NB4 (cell line): ENCODE measurements at places on chromosomes 16 and 17.

DNA sequence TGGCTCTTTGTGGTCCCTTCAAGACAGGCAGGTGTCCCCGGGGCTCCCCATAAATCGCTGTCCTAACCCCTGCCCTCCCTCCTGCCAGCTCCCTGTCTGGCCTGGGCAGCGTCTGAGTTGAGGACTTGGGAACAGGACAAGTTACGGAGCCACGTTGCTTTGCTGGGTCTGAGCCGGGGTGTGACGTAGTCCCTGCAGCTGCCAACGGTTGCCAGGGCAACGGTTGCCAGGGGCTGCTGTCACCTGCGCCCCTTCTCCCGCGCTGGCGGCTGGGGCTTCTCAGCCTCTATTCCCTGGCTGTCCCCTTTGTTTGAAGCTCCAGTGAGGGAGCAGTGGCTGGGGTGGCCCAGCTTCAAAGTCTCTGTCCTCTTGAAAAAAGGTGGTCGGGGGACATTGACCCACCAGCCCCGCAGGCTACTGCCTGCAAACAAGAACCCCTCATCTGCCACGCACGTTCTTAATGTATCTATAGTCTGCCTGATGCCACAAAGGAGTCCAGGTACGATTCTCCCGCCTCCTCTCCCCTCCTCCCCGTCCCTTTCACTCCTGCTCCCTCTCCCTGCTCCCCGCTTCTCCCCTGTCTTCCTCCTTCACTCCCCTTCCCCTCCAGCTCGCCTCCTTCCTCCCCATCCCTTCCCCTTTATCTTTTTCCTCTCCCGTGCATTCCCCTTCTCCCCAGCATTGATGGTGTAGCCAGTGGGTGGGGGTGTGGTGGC is 10.9 kb downstream of the ADGRG1 start:
- no peak for DNase-seq

DNA sequence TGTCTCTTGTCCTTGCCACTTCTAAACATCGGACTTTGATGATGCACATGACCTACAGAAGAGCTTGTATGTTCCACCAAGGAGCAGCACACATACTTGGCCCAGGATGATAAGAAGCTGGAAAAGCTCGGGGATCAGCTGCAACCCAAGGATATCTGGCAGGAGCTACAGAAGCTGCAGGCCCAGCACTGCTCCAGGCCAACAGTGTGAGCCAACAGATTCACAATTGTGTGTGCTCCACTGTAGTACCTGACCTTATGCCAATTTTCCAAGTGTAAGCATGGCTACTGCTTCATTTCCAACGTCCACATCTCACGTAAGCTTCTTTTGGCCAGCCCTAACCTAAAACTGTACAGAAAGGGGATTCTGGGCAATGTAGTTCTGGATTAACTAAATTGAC is 83.4 kb downstream of the COX10 start:
- DNase-seq, result no peak

DNA sequence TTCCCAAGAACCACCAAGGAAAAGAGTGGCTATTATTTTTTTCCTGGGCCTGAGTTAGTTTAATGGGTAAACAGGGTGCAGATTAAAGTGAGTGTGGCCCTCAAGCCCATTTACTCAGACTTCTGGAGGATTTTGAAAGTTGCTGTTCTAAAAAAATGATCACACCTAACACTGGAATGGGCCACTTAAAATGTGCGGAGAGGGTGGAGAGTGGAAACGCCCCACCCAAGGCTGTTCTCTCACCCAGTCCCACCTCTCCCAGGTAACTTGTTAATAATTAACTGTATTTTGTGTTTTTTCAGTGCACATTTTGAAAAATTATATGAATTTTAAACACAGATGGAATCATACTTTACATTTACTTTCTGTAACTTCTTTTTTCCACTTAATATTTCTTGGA is 5.4 kb downstream of the HIRIP3 start:
- no peak for DNase-seq

- DNase-seq, result peak; percentile 64
Observed at GRCh38 chr16:2767891-2768290, 9.2 kb downstream of the ELOB start.

DNA sequence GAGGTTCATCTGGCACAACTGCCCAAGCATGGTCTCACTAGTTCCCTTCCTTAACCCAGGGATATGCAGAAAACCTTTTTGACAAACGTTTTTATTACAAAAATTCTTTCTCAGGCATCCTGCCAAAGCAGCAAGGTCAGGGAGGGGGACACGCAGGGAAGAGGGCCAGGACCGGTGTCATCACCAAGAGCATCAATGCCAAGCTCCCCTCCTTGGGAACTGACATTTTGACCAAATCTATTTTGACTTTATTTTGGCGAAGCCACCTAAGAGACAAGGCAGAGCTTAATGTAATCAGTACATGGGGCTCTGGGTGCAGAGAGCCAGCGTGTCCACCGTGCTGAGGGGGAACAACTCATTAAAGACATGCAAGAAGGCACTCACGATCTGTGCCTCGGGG is 265.2 kb downstream of the CBLN1 start:
- DNase-seq, result no peak

DNA sequence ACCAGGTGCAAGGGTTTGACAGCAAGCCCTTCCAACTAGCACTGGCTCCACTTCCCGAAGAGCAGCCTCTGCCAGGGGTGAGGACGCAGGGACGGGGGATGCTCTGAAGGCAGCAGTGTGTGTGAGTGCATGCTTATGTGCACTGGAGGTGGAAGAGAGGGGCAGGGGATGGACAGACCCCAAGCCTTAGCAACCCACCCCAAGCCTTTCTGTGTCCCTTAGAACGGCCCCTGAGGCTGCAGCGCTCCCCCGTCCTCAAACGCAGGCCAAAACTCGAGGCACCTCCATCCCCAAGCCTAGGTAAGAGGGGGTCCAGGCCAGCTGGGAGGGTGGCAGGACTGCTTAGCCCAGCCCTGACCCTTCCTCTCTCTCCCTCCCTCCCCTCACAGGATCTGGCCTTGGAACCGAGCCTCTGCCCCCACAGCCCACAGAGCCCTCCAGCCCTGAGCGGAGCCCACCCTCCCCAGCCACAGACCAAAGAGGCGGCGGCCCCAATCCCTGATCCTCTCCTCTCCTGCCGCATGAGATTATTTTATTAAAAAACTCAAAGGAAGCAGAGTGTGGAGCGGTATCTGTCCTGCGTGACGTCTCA is 2.9 kb downstream of the ACD start:
- DNase-seq, result no peak

GRCh38 chr17:4994081-4994595 is 3.2 kb downstream of the INCA1 start:
- DNase-seq, result no peak

DNA sequence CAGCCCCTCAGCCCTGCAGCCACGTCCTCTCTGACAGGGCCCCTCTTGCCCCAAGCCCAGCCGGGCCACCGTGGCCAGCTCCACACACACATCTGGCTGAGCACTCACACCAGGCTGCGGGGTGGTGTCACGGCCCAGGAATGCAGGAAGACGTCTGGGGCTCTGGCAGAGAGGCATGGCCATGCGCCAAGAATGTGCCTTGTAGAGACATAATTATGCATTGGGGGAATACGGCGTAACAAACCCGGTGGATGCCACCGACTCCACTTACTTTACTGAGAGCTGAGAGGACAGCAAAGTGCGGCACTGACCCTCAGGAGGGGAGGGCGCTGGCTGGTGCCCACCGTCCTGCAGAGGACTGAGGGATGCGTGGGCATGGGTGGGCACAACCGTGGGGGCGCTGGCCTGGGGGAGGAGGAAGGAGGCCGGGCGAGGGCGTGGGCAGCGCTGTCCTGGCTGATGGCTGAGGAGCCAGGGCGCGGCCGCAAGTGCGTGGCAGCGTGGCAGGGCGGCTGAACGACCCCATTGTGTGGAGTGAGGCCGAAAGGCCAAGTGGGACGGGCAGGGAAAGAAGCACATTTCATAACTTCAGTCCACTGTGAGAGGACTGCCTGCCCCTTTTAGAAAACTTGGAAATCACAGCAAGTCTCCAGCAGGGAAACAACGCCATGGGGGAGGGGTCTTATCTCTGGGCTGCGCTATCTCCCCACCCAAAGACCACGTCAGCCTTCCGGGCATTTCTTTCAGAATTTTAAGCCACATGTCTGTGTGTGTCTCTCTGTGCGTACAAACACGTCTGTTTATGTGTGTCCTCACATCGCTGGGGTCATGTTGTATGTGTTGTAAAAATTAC is 30.6 kb downstream of the METRNL start:
- DNase-seq, result no peak

DNA sequence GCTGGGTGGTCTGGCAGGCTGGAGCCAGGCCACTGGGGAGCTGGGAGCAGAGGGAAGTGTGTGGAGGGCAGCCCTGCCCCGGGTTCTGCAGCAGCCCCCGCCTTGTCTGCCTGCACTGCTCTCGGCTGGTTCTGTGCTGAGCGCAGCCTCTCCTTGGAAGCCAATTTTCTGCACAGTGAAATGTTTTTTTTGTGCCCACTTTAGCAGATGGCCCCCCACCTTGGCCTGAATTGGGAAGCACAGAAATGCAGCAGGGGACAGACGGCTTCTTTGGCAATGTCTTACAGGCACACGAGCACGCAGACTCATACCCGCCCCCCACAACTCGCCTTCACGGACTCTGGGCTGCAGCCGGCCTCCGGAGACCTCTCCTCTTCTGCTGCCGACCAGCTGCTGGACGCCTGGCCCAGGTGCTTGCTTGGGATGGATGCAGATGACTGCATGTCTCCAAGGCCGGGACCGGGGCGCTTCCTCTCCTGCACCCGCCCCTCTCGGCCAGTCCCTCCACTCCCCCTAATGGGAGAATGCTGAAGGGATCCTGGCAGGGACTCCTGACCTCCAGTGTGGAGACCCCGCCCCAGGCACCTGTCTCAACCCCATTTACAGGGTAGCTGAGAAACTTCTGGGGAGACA is 14.8 kb downstream of the NPTX1 start:
- no peak for DNase-seq

DNA sequence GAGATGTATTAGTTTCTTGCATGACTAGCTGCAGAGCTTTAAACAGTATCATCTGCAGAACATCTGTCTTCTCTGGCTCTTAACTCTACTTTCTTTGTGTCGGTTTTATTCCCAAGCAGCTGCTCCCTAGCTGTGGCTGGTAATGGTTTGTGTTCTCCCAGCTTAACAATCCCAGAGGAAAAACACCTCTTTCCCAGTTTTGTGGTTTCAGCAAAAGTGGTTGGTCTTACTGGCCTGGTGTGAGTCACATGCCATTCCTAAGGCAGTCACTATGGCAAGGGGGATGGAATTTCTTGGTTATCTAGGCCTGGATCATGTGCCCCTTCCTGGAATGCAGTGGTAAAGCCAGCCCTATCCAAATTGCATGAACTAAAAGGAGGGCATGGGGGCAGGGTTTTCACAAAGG is 27.5 kb downstream of the OMG start:
- DNase-seq, result no peak

DNA sequence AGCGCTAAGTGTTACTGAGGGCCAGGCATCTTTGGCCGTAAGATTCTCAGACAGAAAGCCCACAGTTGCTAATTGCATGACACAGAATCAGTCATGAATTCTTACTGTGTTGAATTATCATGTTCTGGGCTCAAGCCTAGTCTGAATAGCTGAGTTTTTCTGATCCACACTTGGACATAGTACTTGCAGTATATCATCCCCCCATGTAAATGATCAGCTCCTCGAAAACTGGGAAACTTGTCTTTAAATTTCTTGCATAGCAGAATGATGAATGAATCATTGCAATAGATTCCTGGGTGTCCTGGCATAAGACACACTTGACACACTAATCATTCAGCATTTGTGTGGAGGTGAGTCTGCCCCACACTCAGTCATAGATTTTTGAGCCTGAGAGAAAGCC is 2.2 kb downstream of the MLYCD start:
- no peak for DNase-seq

GRCh38 chr16:10579965-10580882 is at the start of gene EMP2:
Gene EMP2, minus strand, starts transcription at chr16:10580598. Its CDS starts 32,981 bp downstream, at chr16:10547617.
- peak; percentile 11 for DNase-seq

DNA sequence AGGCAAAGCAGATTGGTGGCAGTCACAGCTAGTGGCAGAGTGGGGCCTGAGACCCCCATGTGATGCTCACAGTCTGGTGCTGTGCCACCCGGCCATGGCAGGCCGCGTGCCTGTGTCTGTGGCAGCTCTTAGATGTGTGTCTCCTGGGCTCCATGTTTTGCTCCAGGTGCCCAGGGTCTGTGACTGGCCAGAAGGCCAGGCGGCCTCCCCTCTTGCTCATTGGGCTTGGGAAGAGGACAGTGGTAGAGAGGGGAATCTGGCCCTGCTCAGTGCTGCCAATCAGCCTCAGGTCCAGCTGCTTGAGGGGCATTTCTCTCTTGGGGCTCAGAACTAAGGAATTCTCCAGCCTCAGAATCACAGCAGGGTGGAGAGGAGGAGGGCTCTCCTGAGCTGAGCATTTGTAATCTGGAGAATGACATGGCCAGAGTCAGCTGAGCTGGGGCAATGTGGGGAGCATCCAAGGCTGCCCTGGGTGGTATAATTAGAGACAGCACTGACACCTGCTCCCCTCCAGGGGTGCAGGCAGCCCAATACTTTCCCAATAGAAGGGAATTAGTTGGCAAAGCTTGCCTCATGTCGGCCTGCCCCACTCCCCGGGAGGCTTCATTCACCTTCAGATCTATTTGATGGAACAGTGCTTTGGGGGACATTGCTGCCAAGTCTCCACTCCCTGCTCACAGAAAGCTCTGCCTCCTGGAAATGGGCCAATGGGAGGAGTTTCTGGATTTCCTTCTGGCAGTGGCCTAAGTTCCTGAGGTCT is 2.7 kb upstream of the LASP1NB start:
- no peak for DNase-seq

DNA sequence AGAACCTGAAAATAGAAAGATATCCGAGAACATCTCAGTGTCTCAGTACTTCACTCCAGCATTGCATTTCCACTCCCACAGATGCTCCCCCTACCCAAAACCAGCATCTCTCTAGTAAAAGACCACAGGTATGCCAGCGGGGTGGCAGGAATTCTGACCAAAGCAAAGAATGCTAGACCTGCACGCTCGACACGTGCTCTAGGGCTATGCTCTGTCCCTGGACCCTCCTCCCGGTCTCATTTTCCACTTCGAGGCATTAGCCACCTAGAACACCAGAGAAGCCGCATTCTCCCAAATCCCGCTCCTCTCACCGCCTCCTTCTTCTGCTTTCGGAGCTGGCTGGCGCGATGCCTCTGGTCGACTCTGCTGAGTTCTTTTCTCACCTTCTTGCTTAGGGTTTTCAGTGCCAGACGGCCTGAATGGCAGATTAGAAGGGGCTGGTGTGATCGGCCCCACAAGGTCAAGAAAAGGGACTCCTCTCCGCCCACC is 487 bp downstream of the TSR1 start:
- peak; percentile 16 for DNase-seq

DNA sequence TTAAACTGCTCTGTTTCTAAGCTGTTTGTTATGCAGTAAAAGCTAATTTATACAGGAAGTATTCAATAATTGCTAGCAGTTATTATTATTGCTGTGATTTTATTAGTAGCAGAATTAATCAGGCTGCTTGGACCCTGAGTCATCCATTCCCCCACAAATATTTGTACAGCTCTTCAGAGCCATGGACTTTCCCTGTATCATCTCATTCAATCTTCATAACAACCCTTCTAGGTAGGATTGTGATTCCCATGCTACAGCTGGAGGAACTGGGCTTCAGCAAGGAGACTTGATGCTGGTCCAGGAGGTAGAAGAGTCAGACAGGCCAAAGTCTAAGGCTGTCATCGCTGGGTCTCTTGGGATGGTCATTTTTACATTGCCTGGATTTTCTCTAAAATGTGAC is 208.3 kb downstream of the C16orf95 start:
- no peak for DNase-seq
